ENCODE measurements at places on chromosomes 3 and 15.
A peak's percentile ranks its signal among the peaks of the same experiment; 100 is the strongest.

- DNase-seq: no peak
Observed at GRCh38 chr3:115062009-115062408, 85.1 kb downstream of the ZBTB20 start.

DNA sequence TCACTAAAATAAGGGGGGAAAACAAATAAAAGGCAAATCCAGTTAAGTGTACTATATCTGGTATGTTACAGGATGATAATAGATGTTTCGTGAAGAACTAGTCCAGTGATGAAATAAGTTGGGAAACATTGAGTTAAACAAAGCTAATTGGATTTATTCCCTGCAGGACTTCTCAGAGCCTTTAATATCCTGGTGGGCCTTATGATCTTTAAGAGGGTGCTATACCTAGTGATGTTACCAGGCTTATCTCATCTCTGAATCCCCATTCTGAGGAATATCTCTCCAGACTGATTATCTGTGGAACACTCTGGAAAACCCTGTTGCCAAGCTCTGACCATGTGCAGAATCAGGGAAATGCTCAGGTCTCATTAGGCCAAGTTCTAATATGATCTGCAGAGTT, 54.8 kb upstream of the POMGNT2 start:
- no peak for DNase-seq

GRCh38 chr15:29276366-29276765, 6.7 kb upstream of the NSMCE3 start:
- no peak for DNase-seq

DNA sequence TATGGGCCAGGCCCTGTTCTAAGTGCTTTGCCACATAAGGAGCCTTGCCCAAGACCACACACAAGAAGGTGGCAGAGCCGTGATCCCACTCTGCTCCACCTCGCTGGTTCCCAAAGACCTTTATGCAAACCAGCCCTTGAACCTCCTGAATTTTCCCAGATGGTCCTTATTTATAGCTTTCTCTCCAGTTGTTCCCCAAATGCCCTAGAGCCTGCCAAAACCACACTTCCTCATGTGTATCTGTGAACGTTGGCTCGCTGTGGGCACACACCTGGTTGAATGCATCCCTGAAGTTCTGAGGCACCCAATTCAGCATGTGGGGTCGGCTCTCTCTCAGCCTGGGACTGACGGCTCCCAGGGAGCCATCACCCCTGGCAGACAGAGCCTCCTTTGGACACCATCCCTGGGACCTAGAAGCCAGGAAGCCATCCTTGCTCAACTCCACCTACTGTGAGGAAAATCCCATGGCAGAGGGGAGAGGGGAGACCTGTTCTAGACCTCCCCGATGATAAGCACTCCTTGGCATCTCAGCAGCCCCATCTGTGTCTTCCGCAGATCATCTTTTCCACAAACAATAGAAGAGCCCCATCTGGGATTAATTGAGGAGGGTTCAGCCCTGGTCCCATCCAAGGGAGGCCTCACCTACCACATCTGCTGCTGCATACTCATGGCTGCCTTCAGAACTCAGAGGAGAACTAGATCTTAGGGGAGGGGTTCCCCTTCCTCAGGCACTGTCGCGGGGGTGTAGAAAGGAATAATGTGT, 42.3 kb upstream of the LIMD1 start:
- DNase-seq: no peak

DNA sequence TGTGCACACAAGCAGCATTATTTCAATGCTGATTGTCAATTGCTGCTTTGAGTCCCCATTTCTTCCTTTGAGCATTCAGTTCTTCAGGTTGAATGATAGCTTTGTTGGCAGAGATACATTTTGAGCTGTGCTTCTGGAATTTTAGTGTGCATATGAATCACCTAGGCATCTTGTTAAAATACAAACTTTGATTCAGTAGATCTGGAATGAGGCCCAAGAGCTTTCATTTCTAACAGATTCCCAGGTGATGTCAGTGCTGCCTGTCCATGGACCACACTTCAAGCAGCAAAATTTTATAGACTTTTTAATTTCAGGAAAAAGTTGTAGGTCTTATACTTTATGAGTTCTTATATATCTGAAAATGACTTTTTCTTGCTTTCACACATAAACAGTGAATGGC, 131.1 kb downstream of the ADAMTSL3 start:
- no peak for DNase-seq

GRCh38 chr3:16106050-16106449, 68.4 kb upstream of the GALNT15 start:
- DNase-seq: no peak

GRCh38 chr15:66848116-66848515, 146.1 kb downstream of the SMAD6 start:
- DNase-seq: no peak

- DNase-seq: no peak
Observed at GRCh38 chr3:130480736-130481135, 36.2 kb upstream of the COL6A6 start.

DNA sequence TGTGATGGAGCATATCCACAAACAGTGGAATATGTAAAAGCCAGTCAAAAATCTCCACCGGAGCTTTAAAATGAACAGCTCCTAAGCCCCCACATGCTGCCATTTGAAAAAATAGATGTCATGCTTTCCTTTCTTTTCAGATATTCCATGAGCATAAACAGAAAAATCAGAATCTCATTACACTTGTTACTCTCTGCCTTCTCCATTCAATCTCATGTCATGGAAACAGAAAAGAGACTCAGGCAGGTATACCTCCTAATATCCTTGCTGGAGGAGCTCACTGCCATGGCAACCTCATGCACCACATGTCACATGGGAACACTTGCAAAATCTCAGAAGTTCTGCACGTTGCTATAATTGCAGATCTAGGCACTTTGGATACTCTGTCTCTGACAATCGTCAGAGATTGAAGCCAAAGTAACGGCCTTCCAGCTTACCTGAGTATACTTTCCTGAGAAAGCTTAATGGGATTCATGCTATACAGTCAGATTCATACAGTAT, 317.0 kb upstream of the ADAMTS9 start:
- no peak for DNase-seq

DNA sequence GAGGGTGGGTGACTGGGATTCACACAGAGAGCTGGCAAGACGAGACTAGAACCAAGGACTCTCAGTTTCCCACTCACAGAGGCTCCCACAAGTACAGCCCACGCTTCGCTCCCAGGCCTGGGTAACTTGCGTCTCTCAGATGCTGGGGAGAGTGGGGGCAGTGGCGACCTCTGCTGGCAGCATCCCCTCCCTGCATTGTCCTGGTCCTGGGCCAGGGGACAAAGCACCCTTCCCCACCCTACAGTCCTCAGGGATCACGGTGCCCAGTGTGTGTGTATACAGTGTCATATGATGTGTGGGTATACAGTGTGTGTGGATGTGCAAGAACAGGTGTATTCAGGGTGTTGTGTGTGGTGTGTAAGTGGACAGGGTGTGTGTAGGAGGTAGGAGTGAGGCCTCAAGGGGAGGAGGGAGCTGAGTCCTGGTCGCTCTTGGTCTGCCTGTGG, 12.8 kb downstream of the VILL start:
- DNase-seq: peak; percentile 44

- DNase-seq: no peak
Observed at GRCh38 chr3:8864402-8865350, 95.3 kb upstream of the OXTR start.

DNA sequence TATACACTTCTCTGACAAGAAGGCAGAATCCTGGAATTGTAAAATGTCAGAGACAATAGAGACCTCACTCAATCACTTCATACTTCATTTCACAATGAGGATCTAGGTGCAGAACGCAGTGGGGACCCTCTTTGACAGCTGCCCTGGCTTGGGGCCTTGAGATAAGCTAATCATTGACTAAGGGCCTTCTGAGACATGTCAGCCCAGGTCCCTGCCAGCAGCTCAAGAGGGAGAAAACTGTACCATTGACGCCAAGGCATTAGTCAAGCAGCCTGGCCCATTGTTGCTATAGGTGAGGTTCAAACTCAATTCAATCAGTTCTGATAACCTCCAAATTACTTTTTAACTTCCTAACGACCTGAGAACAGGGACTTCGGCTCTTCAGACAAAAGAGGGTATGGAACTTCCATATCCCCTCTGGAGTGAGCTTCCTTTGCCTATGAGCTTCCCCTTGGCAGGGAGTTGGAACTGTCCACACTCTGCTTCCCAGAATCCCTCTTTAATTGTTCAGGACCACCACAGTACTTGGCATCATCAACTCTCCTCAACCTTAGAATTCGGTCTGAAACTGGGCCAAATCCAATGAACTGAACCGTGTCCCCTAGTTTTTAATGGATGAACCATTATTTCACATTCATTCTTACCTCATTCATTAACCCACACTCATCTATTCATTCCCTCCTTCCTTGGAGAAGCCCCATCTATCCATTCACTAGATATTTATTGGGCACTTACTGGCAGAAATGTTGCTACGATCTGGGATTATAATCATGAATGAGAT, 1.5 kb upstream of the CYP8B1 start:
- DNase-seq: no peak

Data from stimulated activated CD8-positive, alpha-beta memory T cell treated with anti-CD3 and anti-CD28 coated beads, Interleukin-7, amount 100 ng/mL, for 4 hours (primary cell).